NCI-H1105 treated with DMSO at 0.1 percent for 48 hours (cell line): ENCODE measurements at places on chromosomes 6 and 20.

GRCh38 chr6:158061361-158061708 lies 79.7 kb downstream of the SYNJ2 start:
- DNase-seq: no peak

DNA sequence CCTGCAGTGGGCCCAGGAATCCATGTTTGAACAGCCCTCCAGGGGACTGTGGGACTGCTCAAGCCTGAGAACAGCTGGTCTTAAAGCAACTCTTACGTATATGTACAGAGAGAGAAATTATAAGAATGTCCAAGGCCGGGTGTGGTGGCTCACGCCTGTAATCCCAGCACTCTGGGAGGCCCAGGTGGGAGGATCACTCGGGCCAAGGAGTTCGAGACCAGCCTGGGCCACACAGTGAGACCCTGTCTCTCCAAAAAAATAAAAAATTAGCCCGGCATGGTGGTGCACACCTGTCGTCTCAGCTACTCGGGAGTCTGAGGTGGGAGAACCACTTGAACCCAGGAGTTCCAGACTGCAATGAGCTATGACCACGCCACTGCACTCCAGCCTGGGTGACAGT lies 134.0 kb downstream of the DTNBP1 start:
- no peak for DNase-seq

DNA sequence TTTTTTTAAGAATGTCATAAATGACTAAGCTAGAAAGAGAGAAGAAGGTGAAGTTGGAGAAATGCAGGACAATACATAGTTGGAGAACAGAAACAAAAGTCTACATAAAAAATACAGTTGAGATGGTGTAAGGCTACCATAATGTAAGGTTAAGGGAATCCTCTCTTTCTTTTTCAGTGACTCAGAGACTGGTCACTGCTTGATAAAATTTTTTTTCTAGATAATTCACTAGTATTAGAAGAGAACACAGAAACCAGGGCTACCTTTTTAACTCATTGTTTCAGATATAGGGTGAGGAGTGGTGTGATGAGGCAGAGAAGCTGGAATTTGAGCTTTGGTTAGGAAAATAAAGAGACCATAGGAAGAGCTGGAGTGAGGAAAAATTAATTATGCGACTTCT lies 18.2 kb upstream of the EDN1 start:
- no peak for DNase-seq

DNA sequence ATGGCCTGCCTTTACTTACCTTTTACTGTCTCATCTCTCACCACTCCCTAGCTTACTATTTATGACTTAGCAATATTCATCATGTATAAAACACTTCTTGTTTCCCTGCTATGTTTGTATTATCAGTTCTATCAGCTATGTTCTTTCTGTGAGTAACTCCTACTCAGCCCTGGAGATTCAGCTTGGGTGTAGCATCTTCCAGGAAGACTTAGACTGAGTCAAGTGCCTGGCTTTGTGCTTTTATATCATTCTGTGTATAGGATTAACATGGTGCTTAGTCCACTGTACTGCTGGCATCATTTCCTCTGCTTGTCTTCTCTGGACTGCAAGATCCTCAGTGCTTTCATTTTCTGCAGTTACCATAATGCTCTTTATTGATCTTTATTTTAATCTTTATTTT lies 257.8 kb downstream of the BTBD3 start:
- DNase-seq: no peak

GRCh38 chr20:728256-728944 lies 39.9 kb downstream of the SLC52A3 start:
- DNase-seq: peak; percentile 58

DNA sequence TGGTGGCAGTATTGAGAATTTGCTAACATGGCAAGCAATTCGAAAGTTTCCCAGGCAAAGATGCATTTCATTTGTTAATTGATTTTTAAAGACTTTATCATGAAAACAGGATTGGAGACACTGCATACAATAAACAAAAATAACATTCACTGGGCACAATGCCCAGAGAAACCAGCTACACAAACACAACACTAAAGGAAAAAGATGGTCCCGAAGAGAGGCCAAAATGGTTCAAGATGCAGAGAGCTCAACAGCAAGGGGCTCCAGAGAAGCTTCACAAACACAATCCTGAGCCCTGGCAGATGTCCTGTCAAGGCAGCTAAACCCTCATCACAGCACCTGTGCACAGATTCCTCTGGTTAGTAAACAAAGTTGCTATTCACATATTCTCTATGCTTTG lies 79.3 kb downstream of the INSM1 start:
- DNase-seq: peak; percentile 56

DNA sequence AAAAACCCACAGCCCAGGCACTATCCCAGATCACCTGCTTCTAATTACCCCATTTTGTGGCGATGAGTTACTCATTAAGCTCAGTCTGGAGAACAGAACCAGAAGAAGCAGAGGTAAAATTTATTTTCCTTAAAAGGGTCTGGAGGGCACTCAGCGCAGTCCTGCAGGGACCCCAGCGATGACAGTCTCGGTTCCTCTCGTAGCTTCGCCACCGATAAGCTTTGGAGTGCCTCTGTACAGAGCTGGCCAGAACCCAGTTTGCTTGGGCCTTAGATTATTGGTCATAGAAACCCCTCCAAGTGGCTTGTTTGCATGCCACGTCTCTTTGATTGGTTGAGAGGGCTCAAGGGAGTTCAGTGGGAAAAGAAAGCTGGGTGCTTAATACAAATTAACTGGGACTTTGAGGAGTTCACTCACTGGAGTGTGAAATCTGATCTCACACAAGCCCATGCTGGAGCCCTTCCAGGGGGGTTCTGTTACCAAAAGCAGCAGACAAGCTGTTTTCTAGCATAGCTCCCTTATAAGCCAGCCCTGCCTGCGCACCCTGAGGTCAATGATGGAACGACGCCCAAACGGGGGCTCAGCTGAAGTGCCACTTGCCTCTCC lies 158.5 kb upstream of the ARID1B start:
- DNase-seq: peak; percentile 100

DNA sequence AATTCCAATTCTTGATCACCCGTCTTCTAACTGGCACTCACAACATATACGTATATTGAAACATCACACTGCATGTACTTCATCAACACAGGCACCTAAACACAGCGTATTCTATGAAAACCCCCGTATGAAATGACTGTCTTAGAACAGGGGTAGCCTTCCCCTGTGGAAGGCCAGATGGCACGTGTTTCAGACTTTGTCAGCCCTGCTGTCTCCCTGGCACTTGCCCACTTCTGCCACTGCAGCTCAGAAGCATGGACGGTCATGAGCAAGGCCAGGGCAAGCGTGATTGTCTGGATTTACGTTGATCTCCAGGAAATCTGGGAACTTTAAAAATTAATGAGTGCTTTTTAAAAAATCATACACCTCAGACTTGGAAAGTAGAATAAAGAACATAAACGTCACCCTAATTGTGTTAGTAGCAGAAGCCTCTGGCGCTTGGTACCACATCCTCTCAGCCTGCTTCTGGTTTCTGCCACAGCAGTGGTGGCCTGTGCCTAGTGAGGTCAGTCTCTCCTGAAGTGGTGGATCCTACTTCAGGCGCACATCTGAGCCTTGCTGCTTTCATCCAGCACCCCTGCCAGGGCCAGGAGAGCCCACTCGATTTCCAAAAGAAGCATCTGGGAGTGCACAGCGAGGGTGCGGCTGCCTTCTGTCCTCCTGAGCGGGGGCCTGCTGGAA lies 18.3 kb downstream of the PDE10A start:
- DNase-seq: no peak

DNA sequence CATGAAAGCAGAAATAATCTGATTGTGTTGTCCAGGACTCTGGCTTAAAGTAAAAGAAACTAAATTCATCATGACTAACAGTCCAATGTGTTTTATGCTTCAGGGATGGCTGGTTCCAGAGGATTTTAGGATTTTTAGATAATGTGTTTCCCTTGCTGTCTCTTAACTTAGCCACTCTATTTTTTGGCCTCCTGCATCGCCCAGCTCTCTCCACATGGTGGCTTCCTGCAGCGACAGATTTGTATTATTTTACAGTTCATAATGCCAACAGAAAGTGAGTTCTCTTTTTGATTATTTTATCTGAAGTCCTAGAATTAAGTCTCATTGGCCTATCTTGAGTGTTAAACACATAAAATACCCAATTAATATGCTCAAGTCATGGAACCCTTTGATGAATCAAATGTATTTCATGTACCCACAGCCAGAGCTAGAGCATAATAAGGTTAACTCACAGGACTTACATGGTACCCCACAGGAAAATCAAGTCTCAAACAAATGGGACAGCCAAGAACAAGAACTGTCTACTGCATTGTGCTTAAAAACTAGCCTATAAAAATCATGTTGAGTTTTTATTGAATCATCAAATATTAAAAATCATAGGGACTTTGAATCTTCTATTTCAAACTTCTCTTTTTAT lies 582.5 kb downstream of the DOK5 start:
- DNase-seq: no peak

GRCh38 chr20:14445310-14445709 lies 107.9 kb upstream of the FLRT3 start:
- DNase-seq: no peak

- no peak for DNase-seq
Measured at GRCh38 chr6:29590218-29590808, 5.4 kb downstream of the OR2H2 start.

- no peak for DNase-seq
Measured at GRCh38 chr6:12403947-12404647, 113.9 kb downstream of the EDN1 start.

GRCh38 chr20:57717797-57718196 lies 8.0 kb upstream of the PMEPA1 start:
- no peak for DNase-seq

GRCh38 chr20:61253264-61253639 lies 1.2 kb downstream of the CDH4 start:
- DNase-seq: peak; percentile 36

GRCh38 chr6:134449781-134450180 lies 131.9 kb upstream of the SGK1 start:
- no peak for DNase-seq

- DNase-seq: no peak
Measured at GRCh38 chr6:25726122-25726911, 28.2 kb upstream of the SLC17A4 start.

DNA sequence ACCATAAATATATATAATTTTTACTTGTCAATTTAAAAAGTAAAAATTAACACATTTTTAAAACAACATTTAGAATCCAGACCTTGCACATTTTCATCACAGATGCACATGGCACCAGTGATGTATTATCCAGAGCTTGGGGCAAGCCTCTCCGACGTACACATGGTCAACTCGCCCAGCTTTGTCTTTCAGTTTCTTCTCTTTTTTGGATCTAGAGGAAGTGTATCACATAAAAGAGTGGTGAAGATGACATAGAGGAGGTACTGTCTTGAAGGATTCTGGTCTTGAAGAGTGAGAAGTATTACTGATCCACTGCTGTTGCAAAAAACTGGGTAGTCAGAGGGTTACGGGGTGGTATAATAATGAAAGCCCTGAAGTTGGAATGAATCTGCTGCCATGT lies 46.9 kb upstream of the TAB2 start:
- no peak for DNase-seq

DNA sequence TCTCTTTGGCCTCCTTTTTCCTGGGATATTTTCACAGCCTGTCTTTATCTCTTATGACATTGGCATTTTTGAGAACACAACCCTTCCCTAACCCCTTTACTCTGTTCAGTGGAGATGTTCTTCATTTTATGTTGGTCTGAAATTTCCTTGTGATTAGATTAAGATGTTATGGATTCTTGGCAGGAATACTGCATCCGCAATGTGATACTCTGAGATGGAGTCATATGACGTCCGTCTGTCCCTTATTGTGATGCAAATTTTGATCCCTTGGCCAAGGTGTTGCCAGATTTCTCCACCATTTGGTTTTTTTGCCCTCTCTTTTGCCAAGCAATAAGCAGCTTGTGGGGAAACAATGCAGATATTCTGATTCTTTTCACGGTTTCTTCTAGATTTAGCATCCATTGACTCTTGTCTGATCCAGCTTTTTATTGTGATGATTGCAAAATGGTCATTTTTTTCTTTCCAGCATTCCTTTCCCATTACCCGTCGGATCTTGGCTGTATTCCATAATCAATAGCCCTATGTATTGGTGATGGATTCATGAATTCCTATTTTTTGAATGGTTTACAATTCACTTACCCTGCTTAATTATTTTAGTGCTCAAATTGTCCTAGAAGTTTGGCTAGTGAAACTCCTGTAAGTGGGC lies 85.1 kb downstream of the NCOA3 start:
- peak; percentile 25 for DNase-seq
